ENCODE measurements at places on chromosomes 1 and 21.

DNA sequence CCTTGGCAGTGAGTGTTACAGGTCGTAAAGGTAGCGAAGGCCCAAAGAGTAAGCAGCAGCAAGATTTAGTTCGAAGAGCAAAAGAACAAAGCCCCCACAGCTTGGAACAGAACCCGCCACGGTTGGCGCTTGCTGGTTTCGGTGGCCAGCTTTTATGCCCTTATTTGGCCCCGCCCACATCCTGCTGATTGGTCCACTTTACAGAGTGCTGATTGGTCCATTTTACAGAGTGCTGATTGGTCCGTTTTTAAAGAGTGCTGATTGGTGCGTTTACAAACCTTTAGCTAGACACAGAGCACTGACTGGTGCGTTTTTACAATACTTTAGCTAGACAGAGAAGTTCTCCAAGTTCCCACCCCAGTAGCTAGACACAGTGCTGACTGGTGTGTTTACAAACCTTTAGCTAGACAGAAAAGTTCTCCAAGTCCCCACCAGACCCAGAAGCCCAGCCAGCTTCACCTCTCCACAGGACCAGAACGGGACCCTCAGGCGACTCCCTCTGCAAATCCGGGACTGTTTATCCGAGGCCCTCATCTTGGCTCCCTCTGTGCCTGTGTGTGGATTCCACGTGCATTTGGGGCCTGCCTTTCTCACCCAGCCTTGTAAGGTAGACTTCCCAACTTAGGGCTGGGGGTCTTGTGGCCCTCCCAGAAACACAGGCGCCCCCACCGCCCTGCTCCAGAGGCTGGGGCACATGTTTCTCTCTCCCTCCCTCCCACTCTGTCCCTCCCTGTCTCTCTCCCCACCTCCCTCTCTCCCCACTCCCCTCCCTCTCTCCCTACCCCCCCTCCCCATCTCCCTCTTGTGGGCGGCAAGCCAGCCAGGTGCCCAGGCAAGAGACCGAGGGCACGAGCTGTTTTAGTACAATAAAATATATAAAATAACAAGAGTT lies 12.6 kb downstream of the FTCD start:
- DNase-seq, result no peak

DNA sequence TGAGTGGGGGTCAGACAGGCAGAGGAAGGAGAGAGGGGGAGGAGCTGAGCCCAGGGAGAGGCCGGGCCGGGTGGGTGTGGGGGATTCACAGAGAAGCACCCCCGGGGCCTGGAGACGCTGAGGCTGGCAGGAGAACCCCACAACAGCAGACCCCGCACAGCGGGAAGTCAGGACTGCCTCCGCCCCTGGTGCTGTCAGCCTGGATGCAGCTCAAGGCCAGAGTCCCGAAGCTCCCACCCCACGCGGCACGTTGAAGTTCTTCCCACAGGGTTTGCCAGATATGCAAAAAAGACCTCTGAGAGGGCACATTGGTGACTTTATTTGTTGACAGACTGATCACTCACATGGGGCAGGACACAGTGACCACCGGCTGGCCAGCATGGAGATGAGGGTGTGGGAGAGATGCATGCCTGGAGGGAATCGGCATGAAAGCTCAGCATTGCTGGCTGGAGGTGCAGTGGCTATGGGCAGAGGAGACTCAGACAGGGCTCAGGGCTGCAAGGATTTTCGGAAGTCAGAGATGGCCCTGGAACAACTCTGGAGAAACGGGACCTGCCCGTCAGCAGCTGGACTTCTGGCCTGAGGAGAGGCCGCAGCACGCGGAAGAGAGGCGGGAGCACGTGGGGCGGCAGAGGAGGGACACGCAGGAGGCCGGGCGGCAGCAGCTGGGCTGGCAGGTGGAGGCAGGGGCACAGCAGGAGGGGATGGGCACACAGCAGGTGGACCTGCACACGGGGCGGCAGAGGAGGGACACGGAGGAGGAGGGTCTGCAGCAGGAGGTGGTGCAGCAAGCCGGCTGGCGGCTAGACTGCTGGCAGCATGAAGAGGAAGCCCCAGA lies 885 bp downstream of the KRTAP10-3 start:
- no peak for DNase-seq

GRCh38 chr1:40606978-40607377 lies 58.5 kb downstream of the RIMS3 start:
- DNase-seq, result no peak

DNA sequence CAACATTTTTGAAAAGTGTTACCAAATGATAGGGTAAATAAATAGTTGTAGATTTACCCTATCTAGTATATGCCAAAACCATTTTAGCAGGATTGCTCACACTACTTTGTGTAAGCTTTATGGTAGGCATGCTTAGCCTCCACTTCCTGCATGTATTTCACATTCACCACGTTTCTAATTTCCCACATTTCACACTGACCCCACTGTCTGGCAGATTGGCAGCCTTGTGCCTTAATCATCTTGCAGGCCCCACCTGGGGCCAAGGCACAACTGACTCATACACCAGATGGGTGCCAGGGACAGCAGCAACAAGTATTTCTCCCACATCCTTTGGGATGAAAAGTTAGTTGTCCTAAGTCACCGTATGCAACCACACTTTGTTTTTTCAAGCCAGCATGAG lies 21.2 kb upstream of the CENPF start:
- DNase-seq, result peak; percentile 69

DNA sequence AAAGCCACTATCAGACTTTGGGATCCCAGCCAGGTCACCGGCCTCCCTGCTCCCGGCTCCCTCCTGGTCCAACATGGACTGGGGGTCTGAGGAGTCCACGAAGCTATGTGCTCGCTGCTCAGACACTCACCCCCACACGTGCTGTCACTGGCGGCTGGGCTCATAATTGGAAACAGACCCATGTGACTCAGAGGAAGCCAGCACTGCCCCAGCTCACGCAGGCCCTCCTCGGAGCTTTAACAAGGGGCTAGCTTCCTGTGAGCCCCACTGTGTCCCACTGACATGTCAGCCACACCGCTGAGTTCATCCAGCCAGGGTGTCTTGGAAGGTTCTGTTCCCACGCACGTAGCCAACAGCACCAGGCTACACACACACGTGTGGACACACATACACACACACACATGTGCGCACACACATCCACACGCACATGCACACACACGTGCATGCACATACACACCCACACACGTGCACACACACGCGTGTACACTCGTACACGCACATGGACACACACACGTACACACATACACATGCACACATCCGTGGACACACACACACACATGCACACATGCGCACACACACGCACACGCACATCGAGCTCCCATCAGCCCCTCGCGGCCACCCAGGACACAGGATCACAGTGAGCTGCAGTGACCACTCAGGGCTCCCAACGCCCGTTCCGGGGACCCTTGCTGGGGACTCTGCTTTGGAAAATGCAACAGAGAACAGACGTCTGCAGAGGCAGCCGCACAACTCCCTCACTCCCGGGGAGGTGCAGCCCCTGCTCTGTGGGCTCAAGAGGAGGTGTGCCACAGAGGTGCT lies 18.4 kb upstream of the COL6A2 start:
- peak; percentile 62 for DNase-seq

DNA sequence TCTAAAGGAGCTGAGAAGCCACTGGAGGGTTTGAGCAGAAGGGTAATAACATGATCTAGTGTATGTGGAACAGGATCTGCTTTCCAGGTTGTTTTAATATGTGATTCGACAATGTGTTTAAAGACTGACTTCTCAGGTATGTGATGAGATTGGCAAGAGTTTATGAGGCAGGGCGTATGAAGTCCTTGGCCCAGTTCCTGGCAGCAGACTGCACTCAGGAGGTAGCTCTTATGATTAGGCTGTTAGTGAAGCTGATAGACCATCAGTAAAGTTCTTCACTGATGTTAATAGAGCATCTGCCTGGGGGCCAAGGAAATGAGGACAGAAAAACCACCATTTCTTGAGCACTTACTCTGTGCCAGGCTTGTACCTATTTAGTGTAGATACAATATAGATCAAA lies 41.9 kb upstream of the SERBP1 start:
- no peak for DNase-seq

GRCh38 chr1:165327538-165327937 lies 29.0 kb downstream of the LMX1A start:
- DNase-seq, result no peak

DNA sequence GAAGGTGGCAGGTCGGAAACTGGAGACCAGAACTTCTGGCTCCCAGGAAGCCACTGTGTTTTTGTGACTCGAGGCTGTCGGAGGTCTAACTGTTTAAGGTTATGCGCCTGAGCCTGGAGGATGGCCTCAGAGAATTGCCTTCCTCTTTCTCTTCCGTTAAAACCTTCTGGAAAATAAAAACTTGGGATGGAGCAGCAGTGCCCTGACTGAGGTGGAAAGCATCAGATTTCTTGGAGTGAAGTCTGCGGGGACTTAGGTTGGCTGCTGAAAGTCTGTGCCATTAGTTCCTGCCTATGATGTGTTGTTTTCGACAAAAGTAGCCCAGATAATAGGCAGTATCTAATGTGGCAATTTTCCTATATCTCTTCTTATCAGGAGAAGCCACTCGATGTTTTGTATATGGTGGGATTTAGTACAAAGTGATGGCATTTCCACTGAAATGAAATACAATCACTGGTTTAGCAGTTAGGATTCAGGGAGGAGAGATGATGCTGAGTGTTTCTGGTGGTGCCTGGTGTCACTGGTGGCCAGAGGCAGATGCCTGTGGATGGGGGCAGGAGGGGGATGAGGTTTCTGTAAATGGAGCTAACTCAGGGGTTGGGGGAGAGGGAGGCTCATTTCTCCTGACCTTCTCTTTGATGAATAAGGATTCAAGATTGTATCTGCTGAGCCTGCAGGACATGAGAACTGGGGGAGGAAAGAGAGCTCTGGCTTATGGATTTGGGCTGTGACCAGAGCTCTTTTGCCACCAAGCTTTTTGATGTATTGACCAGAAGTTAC lies 150.8 kb downstream of the CAMTA1 start:
- no peak for DNase-seq

Measured in fibroblast of pulmonary artery (primary cell).